ENCODE measurements at places on chromosomes 5 and 9.

DNA sequence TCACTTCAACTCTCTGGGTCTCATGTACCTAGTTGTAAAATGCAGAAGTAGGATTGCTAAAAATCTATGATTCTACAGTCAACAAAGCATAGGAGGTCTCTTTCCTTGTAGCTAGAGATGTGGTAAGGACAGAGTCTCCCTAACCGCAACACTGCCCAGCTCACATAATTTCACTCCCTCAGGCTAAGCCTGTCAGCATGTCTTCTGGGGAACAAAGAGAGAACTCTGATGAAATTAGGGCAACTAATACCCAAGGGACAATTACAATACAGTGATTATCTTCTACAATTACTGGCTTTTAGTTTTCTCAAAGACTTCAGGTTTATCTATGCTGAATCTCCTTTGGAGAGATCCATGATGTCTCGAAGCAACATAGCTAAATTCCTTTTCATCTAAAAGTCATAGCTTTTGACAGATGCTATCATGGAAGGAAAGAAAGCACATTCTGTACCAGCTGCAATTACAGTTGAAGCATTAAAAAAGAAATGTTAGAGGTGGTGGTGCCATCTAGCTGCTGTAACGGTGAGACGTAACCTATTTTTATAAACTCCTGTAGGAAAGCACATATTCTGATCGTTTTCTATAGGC, 141.1 kb upstream of the TARS1 start:
- DNase-seq, result no peak

DNA sequence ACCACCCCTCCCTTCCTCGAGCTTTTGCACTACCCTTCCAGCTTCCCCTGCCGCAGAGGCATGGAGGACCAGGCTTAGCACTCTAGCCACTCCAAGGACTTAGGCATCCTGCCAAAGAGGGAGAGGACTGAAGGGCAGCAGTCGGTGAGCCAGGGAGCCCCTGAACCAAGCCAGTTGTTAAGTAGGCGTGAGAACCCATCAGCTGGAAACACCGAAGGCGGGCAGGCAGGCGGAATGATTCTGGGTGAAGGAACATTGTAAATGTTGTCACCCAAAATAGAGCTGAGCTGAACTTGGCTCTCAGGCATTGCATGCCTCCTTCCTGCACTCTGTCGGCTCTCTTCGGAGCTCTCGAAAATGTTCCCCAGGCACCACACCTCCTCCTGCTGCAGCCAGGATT, 42.8 kb downstream of the NRG2 start:
- DNase-seq, result no peak

GRCh38 chr5:36581070-36581469, 25.3 kb upstream of the SLC1A3 start:
- DNase-seq, result no peak

- DNase-seq, result no peak
Measured at GRCh38 chr9:127788337-127789011, 2.6 kb downstream of the CDK9 start.

DNA sequence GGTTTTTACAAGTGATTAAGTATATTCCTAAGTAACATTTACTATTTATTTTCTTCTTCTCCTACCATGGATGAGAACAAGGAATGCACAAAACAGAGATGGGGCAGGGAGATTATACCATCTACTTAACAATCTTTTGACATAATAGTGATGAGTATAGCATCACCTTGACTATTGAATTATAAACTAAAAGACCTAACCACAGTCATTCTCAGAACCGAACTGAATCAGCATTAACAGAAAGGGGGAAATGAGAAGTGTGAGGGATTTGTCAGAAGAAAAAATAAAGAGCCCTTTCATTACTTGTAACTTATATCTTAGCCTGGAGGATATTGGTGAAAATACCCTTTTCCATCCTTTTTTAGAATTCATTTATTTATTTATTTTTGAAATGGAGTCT, 21.9 kb downstream of the OR2Y1 start:
- DNase-seq, result no peak

- DNase-seq, result no peak
Measured at GRCh38 chr5:67100301-67100700, 96.3 kb downstream of the CD180 start.

DNA sequence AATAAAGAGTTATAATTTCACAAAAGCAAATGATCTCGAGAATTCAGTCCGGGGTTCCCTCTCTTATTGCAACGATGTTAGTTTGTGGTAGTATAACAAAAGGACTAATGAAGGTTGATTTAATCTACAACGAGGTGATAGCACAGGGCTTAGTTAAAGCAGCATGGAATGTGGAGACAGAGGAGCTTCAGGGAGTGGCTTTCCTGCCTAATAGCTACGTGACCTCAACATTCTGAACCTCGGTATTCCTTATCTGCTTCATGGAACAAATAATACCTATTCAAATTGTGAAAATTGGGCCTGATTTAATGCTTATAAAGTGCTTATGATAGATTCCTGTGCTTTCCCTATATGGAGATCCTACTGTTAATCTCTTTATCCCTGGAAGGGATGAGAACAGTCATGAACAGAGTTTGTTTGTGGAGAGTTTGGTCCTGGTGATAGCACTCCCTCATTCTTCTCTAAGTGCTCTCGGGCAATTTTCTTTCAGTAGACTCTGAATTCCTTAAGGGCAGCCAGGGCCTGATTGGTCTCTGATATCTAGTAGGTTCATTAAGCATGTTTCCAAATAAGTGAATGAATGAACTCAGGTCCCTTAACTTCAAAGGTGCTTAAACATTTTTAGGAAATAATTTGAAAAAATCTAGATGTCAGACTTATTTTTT, 104.1 kb upstream of the TUT7 start:
- no peak for DNase-seq

All from stimulated activated CD8-positive, alpha-beta memory T cell treated with anti-CD3 and anti-CD28 coated beads, Interleukin-7, amount 100 ng/mL, for 4 hours (primary cell).